ENCODE measurements at places on chromosomes 3 and 15.

GRCh38 chr3:40208251-40208650 lies 101.3 kb upstream of the EIF1B start:
- DNase-seq: no peak

- DNase-seq: no peak
These were observed 14.8 kb downstream of the P3H2 start for GRCh38 chr3:190105876-190106275.

DNA sequence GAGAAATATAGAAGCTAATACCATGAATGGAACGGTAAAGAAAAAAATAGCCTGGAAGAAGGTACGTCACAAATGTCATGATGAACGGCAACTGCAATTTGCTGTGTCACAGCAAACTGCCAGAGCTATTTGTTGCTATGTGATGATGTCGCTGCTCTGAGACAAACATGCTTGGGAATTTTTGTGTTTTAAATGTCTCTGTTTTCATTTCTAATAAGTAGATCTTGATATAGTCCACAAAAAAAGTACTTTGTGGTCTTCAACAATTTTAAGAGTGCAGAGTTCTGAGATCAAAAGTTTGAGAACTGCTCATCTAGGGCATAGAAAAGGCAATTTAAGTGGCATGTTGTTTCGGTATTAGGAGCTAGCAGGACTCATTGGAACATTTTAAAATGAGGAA lies 4.3 kb upstream of the NR1D2 start:
- DNase-seq: no peak

GRCh38 chr3:10901296-10901945 lies 85.4 kb downstream of the SLC6A11 start:
- DNase-seq: no peak

DNA sequence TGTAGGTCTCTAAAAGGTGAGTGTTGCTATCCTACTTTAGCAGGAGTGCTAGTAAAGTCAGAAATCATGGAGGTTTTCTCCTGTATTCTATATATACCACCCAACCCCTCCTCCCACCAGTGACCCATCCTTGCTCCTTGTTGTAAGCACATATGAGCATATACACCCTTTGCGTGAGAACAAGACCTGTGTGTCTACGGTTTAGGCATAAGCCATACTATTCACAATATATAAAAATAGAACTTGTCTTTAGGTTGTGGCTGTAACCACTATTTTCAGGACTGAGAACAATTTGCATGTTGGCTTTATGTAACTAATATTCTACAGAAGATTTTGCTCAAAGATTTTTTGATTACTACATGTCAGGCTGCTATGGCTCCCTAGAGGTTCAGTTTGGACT lies 59.1 kb upstream of the TOP2B start:
- no peak for DNase-seq

DNA sequence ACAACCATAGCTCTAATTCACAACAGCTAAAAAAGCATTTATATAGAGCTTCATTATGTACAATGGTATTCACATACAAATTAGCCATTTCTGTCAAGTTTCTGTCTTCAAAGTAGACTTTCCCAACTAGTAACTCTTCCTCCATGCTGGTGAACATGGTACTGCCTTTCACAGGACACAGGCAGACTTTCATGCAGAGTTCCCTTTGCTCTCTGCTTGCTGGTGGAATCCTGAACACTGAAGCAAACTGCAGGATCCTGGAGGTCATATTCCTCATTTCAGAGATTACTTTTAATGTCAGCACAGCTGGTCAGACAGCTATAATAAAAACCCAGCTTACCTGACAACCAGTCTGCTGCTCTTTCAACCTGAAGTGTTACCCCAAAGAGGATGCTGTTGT lies 53.6 kb downstream of the TASOR start:
- DNase-seq: no peak

DNA sequence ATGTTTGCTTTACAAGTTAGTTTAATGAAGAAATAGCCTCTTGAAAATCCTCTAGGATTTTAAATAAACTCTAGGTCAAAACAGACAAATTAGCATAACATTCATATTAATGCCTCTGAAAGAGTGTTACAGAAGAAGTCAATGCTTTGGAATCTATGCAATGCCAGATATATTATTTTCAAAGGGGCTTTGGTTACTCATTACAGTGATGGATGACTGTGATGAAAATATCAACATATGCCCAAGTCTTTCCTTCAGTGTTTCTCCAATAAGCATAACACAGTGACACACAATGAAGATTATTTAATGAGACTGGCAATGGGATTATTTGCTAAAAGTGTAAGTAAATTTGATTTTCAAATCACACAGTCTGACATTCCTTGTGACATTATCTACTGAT lies 1247.2 kb downstream of the ROBO2 start:
- DNase-seq: no peak

Data from NCI-H1092 (cell line).